Retinal pigment epithelial cell (primary cell): ENCODE measurements at places on chromosomes 7 and 10.

- DNase-seq: no peak
Observed at GRCh38 chr10:108583877-108584276, 1339.4 kb downstream of the XPNPEP1 start.

DNA sequence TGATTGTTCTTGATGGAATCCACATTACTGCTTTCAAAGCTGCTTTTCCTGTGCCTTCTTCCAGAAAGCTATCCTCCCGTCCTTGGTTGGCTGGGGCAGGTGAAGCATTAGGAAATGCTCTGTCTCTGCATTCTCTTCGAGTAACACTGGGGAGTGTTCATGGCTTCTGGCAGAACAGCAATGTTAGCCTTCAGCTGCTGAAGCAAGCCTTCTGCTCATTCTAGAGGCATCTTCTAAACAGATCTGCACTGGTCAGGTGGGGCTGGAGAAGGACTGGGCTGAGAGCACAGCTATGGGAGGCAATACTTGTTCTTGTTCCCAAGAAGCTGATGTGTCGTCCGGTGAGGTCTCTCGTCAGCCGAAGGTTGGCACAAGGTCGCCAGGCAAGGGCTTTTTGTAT, 80.6 kb downstream of the MGMT start:
- DNase-seq: no peak

DNA sequence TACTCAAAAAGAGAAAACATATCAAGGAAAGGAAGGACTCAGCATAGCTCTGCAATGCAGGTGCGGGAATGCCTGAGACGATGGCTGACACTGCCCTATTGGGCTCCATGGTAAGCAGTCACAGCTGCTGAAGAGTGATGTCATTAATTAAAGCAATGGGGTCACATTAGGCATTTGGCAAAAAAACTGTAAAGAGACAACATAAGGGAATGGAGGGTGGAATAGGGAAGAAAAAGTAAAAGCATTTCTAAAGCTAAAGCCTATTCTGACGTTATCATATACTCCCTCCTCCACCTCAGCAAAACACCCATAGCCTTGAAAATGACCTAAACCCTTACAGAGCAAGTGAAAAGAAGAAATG, 38.5 kb upstream of the SPOCK2 start:
- DNase-seq: no peak

DNA sequence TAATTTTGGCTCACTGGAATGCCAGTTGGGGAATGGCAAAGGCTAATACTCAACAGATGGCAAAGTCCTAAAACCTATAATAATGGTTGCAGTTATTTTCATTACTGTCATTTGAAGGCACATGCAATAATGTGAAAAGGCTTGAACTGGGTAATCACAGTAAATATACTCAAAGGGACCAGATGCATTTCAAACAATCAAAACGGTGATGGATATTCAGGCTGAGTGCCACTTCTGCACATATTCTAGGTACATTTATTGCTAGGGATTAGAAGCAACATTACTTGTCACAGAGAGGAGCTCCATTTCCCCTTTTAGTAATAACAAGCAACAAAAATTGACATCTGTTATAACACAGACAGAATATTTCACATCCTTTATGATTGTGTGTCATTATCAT, 171.8 kb downstream of the NXPH1 start:
- no peak for DNase-seq

DNA sequence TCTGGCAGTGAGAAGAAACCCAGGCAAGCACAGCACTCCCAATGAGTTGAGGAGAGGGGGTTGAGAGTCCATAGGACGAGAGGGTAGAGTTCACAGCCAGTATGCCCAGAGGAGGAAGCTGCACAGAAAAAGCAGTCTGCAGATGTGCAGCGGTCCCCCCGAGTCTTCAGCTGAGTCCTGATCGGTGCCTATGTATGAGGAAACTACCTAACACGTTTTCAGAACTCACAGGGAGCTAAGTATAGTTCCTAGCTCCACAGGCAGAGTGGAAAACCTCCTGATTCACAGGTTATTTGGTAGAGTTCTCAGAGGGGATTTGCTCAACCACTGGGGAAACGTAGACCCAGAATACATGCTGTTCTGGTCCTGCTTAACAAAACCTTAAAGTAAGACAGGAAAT, 271.3 kb upstream of the CNTNAP2 start:
- DNase-seq: no peak

GRCh38 chr10:2294739-2295138, 557.4 kb upstream of the ADARB2 start:
- DNase-seq: no peak

- DNase-seq: no peak
Observed at GRCh38 chr10:32160864-32161263, 104.6 kb upstream of the KIF5B start.

DNA sequence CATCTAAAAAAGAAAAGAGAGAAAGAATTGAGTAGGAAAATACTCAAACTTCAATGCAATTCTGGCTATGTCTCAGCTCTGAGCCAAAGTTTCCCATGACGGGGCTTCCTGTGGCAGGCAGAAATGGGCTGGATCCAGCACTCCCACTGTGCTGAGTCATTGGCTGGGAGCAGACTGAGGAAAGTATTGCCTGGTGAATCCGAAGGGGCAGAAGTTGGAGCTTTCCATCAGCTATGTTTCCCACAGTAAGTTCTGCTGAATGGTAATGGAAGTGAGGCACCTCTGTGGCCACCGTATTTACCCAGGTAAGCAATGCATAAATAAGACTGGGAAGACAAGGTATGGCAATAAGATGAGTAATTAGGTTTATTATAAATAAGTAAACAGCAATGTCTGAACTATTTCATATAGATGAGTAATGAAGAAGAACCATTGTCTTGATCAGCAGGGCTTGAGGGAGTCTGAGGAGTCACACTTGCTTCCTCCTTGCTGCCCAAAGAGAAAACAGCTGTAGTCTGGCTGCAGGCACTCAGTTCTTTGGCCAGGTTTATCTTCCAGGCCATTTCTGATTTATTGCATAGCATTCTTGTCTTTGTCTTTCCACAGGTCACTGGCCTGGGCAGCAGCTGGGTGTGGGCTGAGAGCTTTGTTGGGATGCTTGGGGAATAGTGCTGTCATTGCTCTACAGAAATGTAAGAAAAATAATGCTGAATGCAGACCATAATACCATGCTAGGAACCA, 255.3 kb downstream of the DNAJB9 start:
- peak; percentile 27 for DNase-seq

GRCh38 chr7:27082171-27082570, 13.6 kb downstream of the HOXA1 start:
- no peak for DNase-seq

DNA sequence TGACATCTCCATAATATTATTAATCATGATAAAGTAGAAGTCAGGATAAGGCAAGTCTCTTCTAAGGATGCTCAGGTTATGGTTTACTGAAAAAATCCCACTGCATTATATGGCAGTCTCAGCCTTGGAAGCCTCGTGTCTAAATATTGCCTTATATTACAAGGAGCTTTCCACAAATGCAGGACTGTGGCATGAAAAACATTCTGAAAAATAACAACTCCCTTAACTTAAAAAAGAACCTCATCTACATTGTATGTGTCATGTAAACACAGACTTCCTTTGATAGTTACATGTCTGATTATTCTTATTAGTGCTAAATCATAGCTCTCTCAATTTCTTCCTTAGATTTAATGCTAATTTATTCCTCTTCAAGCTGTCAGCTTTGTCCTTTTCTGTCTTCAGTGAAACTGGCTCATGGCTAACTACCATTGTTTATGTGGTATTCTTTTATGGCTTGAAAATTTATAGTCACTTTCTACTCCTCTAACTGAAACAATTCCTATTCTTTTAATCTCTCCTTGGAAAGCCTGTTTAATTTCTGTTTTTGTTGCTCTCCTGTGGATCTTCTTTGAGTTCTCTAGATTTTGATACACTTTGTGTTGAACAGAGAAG, 156.1 kb downstream of the KIF20B start:
- no peak for DNase-seq

GRCh38 chr10:26269754-26270153, 53.2 kb downstream of the GAD2 start:
- peak; percentile 25 for DNase-seq
